ENCODE measurements at places on chromosomes 3 and 15.

- no peaks in the 10 kb centered on the region for H3K4me1 ChIP-seq
- DNase-seq, result no peak
- H3K27me3 ChIP-seq, result no peaks in the 10 kb centered on the region
- H3K27ac ChIP-seq, result no peak overlapping the region
- no peaks in the 10 kb centered on the region for H3K36me3 ChIP-seq
These were observed 400.4 kb upstream of the RARB start for GRCh38 chr3:25027650-25028049.

DNA sequence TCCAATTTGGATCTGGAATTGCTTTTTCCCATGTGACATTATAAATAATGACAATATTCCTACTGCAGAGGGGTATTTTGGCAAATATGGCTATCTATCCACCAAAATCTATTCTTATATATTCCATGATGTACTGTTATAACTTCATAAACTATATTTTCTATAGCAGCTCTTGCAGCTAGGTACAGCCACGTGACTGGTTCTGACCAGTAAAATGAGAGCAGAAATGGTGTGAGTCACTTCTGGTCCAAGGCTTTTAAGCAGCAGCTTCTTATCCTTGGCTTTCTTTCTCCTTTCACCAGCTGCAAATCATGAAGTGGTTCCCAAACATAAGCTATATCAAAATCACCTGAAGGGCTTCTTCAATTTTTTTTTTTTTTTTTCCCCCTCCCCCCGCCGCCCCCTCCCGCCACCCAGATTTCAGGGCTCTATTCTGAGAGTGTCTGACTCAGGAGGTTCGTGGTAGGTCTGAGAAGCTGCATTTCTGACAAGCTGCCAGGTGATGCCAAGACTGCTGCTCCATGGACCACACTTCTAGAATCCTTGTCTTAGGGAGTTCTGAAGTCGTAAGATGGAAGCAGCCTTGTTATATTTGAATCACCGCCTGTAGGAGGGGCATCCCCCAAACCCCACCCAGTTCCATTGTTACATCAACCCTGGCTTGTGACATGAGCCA is 357.5 kb downstream of the CHST2 start:
- H3K27ac ChIP-seq, result no peak overlapping the region
- no peaks in the 10 kb centered on the region for H3K27me3 ChIP-seq
- no peak for DNase-seq
- no peaks in the 10 kb centered on the region for H3K36me3 ChIP-seq

DNA sequence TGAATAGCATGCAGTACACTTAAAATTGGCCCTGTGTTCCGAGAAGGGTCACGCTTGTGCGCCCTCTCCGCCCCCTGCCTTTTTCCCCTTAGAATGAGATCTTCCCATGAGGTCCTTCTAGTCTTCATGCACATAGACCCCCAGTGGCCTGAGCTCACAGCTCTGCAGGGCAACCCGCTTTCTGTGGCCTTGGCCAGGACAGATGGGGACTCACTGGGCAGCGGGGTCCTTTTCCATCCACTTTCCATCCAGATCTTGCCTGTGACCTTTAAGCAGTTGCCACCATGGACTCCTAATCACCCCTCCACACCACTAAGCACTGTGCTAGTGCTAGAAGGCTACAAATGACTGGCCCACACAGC is 244.4 kb downstream of the UACA start:
- no peaks in the 10 kb centered on the region for H3K4me1 ChIP-seq
- no peak overlapping the region for H3K4me3 ChIP-seq
- no peak for DNase-seq
- H3K27me3 ChIP-seq, result no peaks in the 10 kb centered on the region

DNA sequence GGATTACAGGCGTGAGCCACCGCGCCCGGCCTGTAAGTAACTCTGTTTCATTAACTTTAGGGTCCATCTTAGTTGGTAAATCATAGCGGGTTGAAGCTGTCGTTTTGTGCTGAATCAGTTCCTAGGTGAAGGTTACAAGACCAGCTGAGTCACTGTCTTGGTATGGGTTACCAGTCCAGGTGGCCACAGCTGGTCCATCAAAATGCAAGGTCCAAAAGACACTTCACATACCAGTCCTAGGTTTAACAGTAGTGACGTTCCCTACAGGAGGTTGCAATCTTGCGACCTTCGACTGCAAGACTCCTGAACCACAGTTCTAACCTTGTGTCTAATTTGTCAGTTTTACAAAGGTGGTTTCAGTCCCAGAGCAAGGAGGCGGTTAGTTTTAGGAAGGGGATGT is 160.1 kb upstream of the ATP10A start:
- H3K36me3 ChIP-seq, result no peaks in the 10 kb centered on the region
- no peak overlapping the region for H3K27ac ChIP-seq
